HuH-7 (cell line): ENCODE measurements at places on chromosomes 5 and 9.

- no peak for DNase-seq
These were observed 67.6 kb downstream of the C9orf50 start for GRCh38 chr9:129553277-129553676.

DNA sequence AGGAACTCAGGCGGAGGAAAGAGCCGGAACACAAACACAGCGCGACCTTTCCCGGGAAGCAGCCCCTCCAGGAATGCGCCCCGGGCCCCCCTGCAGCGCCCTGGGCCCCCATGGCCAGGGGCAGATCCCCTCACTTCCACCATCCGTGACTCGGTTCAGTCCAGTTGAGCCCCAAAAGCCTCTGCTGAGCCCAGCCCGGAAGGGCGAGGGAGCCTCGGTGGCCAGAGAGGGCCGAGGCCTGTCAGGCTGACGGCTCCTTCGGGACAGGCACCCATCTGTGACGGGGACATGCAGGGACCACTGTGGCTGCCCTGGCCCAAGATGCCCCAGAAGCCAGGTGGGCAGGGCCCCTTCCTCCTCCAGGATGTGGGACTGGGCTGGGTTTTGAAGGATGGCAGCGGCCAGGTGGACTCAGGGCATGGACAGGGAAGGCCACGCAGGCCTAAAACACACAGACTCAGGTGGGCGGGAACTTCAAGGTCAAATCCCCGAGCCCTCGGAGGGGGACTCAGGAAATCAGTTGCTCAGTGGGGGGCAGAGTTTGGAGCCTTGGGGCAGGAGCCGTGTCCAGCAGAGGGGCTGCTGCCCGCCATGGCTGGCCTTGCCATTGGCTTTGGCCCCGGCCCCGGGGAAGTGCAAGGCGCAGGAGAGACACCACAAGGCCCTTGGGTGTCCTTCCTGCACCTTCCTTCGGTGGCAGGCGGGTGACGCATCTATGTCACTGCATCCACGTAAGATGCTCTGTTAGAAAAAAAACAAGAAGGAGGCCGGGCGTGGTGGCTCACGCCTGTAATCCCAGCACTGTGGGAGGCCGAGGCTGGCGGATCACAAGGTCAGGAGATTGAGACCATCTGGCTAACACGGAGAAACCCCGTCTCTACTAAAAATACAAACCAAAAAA is 29.7 kb upstream of the ABO start:
- no peak for DNase-seq

DNA sequence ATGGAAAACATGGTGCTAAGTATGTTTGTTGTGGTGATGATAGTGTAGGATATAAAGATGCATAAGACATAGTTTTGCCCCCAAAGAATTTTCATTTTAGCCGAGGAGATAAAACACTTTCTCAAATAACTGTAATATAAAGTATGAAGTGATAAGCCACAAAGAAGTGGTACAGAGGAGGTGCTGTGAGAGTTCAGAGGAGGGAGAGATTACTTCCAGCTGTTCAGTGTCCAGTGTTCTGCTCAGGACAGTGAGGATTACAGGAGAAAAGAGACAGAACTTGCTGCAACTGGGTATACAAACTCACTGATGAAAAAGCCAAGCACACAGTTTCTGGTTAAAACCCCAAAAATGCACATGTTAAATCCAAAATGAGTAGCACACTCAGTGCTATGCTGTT is 309.3 kb downstream of the KIAA0825 start:
- no peak for DNase-seq

- DNase-seq = no peak
These were observed 9.7 kb downstream of the SEMA6A start for GRCh38 chr5:116564756-116565490.

- DNase-seq = no peak
These were observed 11.9 kb downstream of the SLC46A2 start for GRCh38 chr9:112878752-112879151.

- no peak for DNase-seq
These were observed 227.8 kb downstream of the PAPPA start for GRCh38 chr9:116381350-116381749.

DNA sequence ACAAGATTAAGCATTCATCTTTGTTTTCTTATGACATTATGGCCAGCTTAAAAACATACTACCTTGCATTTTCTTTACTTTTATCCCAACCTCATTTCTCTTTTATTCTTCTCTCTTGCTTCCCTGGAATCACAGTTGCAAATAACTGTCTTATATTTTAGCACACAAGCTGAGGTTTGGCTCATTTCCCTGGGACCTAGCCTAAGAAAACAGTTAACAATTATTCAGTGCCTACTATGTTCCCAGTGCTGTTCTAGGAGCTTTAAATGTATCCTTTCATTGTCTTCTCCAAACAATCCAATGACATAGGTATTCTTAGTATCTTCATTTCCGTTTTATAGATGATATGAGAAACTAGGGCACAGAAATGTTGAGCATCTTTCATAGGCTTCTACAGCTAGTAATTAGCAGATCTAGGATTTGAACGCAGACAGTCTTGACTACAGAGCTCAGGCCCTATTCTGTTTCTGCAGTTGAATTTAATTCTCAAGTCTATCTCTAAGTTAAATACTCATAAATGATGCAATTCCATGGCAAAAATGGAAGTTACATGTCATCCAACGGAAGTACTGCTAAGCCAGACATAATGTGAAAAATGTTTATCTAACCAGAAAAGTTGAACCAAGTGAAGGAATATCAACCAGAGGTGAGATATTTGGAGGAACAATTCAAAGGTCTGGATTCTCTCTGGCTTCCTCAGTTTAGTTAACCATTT is 52.3 kb upstream of the MTAP start:
- DNase-seq = no peak

- DNase-seq = no peak
These were observed 202.9 kb downstream of the NXNL2 start for GRCh38 chr9:88737876-88738275.
